Transverse colon (tissue), 4 donors: ENCODE measurements at places on chromosomes 16 and 17.

GRCh38 chr17:69967910-69968411, 107.1 kb upstream of the KCNJ16 start:
- no peak for DNase-seq

DNA sequence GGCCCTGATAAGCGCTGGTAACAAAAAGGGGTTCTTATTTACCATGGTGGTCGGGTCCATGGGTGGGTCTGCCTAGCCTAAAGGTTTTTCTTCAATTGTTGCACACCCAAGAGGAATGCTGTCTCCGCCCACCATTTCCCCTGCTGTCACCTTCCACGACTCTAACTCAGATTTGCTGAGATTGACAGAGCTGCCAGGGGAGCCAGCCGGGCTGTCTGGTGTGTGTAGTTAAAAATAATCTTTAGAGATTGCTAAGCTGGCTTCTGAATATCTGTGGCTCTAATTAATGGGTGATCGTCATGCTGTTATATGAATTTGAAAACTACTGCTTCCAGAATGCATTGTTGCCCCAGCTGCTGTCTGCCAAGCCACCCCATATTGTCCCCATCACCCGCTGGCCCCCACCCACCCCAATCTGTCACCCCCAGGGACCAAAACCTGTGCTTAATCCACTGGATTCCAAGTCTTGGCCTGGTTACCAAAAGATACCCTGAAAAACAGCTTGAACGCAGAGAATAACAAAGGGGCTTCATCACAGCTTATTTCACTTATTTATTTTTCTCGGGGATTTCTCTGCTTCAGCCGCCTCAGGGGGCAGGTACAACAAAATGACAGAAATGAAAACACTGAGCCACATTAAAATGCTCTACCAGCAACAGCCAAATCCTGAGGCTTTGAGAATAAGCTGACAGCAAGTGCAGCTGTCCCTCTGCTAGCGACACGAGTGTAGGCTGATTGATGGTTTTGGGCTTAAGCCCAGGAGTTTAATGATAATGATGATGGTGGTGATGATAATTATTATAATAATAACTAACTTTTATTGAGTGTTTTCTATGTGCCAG, 46.1 kb upstream of the NLK start:
- no peak for DNase-seq

- peak; percentile 69 for DNase-seq
These were observed 16.5 kb downstream of the SCNN1B start for GRCh38 chr16:23318639-23319038.

GRCh38 chr16:56198755-56199114, 7.4 kb downstream of the GNAO1 start:
- no peak for DNase-seq

- no peak for DNase-seq
These were observed 69.8 kb downstream of the SLC5A11 start for GRCh38 chr16:24915576-24915975.

DNA sequence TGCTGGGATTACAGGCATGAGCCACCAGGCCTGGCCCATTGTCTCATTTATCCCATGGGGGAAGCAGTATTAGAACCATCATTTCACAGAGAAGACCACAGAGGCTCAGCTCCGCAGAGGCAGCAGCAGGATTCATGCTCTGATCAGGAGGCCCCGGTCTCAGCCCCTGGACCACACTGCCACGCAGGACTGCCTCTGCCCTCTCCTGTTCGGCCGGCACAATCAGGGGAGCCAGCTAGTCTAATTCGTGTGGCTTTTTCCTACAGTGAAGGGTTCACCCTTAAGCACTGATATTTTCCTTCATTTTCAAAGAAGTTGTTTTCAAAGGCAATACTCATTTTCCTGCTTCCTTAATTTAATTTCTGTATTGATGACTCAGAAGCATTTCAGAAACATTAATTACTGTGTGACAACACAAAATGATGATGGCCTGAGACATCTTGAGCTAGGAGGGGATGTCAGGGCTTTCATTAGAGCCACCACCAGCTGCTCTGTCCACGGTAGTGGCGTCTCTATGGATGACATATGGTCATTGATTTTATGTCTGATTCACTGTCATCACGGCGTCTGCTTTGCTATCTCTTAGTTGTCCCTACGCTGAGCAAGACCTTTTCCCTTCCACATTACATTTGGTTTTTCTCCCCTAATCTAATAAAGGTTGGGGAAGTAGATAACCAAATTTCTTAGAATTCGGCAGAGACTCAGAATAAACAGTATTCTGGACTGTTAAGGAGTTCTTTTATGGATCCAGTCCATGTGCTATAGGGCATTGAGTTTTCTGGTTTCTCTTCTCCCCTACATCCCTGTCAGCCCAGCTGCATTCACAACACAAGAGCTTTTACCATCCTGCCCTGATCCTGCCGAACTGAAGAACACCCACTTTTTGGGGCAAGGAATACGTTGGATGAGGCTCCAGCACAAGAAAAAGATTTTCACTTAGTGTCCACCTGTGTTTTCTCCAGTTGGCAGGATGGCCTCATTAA, 314.0 kb downstream of the SLC39A11 start:
- no peak for DNase-seq

DNA sequence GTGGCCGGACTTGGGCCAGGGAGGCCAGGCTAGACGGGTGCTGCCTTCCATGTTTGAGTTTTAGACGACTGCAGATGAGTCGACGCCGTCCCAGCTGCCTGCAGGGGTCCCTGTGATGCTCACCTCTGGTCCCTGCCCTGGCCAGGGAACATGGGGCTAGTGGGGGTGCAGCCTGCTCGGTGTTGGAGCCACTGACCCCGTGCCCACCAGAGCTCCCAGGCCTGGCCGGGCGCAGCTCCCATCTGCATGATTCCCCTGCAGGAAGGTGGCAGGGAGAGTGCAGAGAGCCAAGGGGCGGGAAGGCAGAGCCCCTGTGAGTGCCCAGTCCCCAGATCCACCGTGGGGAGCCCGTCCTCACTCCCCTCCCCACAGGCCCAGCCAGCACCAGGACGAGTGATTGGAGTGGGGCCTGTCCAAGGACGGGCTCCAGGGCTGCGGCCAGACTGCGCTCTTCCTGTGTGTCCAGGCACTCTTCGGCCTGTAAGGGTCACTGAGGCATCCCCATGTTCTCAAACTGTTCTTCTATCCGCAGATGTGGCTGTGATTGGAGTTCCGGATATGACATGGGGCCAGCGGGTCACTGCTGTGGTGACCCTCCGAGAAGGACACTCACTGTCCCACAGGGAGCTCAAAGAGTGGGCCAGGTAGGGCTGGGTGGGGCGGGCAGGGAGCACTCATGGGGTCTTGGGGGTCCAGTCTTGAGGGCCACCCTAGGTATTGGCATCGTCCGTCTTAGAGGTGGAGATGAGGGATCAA, 26.0 kb upstream of the CDH15 start:
- no peak for DNase-seq

DNA sequence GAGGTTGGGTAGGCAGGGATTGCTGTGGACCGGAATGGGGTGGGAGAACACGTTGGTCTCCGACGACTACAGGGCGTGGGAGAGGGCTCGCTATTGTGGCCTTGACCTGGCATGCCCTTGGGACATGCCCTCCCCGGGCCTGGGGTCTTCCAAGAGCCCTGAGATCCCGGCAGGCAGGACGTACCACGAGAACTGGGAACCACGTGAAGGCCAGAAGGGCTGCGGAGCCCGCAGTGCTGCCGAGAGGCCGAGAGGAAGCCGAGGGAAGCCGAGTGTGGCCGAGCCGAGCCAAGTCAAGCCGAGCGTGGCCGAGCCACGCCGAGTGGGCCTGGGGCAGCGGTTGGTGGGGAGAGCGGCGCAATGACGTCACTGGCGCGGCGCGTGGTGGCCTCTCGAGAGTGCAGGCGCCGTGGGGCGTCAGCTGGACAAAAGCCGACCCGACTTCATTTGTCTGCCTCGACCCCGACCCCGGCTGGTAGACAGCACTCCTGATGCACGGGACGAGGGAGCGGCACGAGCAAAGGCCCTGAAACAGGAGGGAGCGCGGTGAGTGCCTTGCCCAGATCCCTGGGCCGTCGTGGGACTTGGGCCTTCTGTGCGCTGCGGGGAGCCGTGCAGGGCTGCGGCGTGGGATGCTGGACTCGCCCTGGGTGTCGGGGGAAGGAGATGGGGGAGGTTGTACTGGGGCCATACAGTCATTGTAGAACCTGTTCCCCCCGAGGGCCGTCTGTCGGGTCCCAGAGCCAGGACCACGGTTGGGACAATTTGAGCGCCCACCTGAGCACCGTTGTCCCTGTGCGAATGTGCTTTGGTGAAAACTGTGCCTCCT, 6.6 kb downstream of the SOCS1 start:
- DNase-seq: no peak

DNA sequence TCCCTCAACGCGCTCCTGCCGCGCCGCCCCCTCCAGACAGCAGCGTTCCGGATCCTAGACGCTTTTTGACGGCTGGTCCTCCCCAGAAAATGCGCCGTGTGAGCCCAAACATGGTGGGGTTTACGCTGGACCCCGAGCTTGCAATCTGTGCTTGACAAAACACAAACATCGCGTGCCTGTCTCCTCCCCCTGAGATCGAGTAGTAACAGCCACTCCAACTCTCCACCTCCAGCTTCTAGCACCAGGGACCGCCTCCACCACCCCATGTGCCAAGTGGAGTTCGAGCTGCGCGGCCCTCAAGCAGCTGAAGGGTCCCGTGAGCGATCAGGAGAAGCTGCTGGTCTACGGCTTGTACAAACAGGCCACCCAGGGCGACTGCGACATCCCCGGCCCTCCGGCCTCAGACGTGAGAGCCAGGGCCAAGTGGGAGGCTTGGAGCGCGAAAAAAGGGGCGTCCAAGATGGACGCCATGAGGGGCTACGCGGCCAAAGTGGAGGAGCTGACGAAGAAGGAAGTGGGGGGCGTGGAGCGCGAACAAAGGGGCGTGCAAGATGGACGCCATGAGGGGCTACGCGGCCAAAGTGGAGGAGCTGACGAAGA, 656 bp upstream of the GEMIN4 start:
- peak; percentile 60 for DNase-seq

- DNase-seq: no peak
These were observed 481.9 kb upstream of the ERCC4 start for GRCh38 chr16:13438064-13438463.

DNA sequence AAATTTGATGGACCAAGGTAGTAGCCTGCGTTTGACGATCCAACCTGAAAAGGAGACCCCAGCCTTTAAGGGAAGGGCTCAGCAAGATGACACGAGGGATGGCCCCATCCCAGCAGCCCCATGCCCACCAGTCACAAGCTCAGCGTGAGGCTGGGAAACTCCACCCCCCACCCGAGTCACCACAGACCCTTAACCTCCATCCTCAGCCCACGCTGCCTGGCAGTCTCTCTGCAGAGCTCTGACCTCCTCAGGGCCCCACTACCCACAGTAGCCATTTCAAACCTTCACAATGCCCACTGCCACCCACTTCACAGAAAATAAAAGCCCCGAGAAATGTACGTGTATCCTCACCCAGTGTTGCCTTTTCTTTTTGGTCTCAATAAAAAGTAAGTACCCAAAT, 18.7 kb downstream of the USP36 start:
- no peak for DNase-seq
